ENCODE measurements at places on chromosomes 7 and 10.
A peak's percentile ranks its signal among the peaks of the same experiment; 100 is the strongest.

GRCh38 chr7:17041324-17041723 lies 159.5 kb upstream of the AGR3 start:
- DNase-seq = peak; percentile 96

DNA sequence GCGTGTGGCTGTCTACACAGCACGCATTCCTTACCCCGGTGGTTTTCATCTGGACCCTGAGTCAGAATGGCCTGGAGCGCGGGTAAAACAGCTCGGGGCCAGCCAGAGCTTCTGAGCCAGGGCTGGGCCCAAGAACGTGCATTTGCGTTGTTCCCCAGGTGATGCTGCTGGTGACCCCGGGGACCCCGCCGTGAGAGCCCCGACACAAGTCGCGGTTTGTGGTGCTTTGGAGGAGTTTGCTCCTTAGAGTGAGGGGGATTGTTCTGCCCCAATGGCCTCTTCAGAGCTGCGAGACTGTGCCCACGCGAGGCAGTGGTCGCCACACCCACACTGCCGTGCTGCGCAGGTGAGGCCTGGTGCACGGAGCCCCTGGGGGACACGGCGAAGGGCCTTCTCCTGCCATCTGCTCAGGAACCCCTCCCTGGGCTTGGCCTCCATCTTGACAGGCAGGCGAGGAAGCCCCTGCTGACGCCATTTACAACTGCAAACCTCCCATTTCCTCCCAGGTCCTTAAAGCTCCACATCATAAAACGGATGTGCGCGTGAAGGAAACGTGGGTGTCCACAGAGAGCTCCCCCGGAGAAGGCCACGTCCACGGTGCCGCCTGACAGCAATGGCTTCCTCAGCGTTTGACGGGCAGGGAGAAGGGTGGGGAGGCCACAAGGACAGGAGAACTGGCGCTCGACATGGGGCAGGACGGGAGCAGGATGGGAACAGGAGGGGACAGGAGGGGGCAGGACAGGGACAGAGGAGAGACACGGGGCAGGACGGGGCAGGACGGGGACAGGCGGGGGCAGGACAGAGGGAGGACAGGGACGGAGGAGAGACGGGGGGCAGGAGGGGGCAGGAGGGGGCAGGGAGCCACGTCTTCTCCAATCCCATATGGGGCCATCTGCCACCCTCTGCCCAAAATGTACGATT lies 477.2 kb downstream of the DNAJB6 start:
- no peak for DNase-seq

GRCh38 chr10:13347043-13347499 lies 1.0 kb downstream of the SEPHS1 start:
- DNase-seq = peak; percentile 31

DNA sequence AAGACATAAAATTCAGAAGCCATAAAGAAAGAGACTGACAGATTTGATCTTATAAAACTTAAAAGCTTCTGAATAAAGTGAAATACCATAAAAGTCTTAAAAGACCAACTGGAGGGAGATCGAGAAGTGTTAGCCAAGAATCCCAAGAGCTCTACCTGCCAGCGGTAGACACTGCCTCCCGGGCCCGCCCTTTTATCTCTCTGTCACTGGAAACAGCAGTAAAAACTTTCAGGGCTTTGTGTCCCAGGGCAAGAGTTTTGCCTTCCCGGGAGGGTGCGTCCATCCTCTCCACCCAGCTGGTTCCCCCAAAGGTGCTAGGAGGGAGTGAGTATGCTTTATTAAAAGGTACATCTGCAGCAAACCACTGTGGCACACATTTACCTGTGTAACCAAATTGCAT lies 5.8 kb downstream of the PLA2G12B start:
- DNase-seq = no peak

- peak; percentile 74 for DNase-seq
Measured at GRCh38 chr10:114743521-114744231, 77.9 kb upstream of the FHIP2A start.

- no peak for DNase-seq
Measured at GRCh38 chr7:39035156-39035555, 57.4 kb downstream of the POU6F2 start.

GRCh38 chr7:39910108-39910869 lies 39.8 kb upstream of the CDK13 start:
- peak; percentile 3 for DNase-seq

Measured in inflammatory macrophage treated with lipopolysaccharide for 4 hours (primary cell).